Lung (tissue), 17 donors: ENCODE measurements at places on chromosomes 3 and 15. TPM values are rescaled to one million over a fixed set of nuclear protein-coding genes. Genes with fewer than 3 reads are reported as not detected.
A peak's percentile ranks its signal among the peaks of the same experiment; 100 is the strongest.

DNA sequence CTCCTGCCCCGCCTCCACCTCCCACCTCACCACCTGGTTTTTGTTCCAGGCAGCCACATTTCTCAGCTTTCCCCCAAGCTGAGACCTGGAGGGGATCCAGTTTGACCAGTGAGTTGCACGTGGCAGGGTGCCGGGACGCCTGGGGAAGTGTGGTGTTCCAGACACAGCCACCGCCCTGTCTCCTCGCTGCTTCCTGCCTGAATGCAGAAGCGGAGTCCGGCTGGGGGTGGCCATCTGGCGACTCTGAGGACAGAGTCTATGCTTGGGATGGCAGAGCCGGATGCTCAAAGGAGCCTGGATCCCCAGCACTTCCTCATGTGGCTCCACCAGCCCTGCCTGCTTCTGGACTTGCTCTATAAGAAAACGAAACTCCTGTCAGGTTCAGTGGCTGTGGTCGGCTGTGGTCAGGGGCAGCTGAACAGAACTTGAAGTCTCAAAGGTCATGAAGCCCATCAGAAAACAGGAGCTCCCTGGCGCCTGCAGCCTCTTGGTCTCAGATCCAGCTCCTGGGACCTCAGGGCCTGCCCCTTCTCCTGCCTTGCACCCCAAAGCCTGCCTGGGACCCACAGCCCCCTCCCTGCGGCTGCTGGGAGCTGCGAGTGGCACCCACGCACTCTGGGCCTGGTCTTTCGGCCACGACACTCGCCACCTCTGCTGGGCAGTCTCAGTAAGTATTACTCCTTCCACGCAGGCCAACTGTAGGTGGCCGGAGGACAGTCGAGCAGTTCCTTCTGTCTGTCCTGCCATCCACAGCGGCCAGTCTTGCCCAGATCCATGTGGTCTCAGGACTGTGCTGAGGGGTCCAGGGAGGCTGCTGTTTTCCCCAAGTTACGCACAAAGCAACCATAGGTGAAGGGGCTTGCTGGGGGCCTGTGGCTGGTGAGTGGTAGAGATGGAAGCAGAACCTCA is 112.8 kb upstream of the MEF2A start:
- DNase-seq = peak; percentile 77
- H3K4me3 ChIP-seq = no peak overlapping the region
- no peaks in the 10 kb centered on the region for H3K36me3 ChIP-seq
- H3K4me1 ChIP-seq = peaks cover 19% of the 10 kb centered on the region

Gene ZMYND10
- total RNA-seq = 117 TPM

DNA sequence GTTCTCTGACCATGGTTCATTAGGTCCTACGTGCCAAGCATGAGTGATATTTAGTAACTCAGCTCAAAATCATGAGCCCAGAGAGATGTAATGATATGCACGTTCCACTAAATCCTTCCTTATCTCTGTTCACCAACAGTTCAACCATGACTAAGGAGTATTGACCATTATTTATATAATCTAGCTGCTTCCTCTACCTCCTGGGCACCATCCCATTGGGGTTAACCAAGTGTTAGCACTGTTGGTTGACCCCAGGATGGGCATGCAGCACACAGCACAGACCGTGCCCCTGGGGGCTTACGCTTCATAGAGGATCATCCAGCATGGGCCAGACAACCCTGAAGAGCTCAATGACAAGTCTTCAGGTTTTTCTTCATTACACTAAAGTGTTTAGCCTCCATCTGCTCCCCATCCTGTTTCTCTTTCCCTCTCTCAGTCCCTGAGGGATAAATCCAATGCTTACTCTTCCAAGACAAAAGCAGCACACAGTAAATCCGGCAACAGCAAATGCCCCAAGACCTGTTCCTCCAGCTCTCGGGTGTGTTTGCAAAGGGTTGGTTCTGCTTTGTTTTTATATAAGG is 10.4 kb downstream of the FAM174B start:
- H3K27ac ChIP-seq = peak overlapping the region; percentile 40
- peak; percentile 80 for DNase-seq
- H3K4me3 ChIP-seq = no peak overlapping the region
- H3K27me3 ChIP-seq = no peaks in the 10 kb centered on the region
- H3K36me3 ChIP-seq = no peaks in the 10 kb centered on the region

DNA sequence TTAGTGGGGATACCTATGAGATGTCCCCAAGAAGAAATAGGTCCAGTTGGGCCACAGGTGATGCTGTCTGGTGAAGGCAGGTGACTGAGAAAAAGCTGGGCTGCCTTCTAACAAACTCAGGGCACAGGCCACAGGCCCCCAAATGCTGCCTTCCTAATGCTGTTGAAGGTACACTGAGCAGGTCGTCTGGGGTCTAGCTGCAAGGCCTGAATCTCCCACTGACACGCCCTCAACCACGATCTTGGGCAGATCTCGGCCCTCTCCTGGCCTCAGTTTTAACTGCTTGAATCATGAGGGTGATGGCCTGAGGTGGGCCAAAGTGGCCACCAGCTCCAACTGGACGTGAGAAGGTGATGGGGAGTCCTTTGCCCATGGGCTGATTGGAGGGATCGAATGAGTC is 2.1 kb upstream of the ACSBG1 start:
- no peaks in the 10 kb centered on the region for H3K36me3 ChIP-seq
- no peak overlapping the region for H3K27ac ChIP-seq
- no peaks in the 10 kb centered on the region for H3K4me1 ChIP-seq

DNA sequence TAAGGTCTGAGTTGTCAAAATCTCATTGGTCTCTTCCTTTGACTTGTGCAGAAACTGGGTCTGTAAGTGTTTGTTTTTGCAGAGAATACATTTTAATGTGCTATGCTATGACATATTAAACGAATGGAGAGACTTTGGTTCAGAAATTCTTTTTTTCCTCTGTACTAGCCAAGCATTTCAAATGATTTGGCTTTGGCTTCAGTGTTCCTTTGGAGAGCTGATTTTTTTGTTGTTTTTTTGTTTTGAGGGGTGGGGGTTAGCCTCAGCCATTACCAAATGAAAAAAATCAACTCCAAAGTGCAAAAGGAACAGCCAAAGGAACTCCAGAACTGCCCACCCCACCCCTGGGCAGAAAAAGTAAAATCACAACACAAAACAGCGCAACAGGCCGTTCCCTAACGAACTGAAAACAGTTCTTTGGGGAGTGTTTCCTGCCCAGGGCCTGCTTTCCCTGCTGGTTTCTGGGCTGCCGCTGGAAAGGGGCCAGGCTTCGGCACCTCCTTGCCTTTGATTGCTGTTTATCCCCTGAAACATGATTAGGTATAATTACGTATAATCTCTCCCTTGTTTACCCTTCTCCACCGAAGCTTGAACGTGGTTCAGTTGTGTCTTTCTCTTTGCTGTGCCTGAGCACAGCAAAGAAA is 57.6 kb upstream of the NEO1 start:
- DNase-seq = peak; percentile 81
- no peaks in the 10 kb centered on the region for H3K27me3 ChIP-seq
- H3K4me1 ChIP-seq = peaks cover 38% of the 10 kb centered on the region
- no peak overlapping the region for H3K4me3 ChIP-seq
- H3K27ac ChIP-seq = no peak overlapping the region

GRCh38 chr3:99669879-99670555 is 31.6 kb downstream of the COL8A1 start:
- H3K27me3 ChIP-seq = no peaks in the 10 kb centered on the region
- no peak overlapping the region for H3K4me3 ChIP-seq
- no peak overlapping the region for H3K27ac ChIP-seq

DNA sequence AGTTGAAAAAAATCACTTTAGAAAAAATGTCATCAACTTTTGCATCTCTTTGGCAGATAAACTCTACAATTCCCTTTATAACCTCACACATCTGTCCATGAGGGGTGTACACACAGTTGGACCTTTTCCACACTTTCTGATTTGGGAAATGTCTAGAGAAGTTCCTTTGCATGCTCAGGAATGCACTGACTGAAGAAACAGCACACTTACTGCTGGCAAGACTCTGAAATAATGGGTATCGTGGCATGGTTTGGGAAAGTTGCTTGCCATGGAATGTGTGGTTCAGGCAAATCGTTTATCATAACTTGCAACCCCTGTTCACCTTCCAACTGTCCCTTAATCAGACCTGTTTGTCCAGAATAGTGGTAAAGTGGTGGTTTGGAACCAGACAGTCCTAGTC is 135.3 kb upstream of the TGFBR2 start:
- no peaks in the 10 kb centered on the region for H3K36me3 ChIP-seq
- no peak overlapping the region for H3K4me3 ChIP-seq
- no peaks in the 10 kb centered on the region for H3K4me1 ChIP-seq

Gene CFAP100
- 31.9 TPM for total RNA-seq
